ENCODE measurements at places on chromosomes 6 and 20.

GRCh38 chr6:143964674-143965081 lies 43.4 kb downstream of the PLAGL1 start:
- no peak for DNase-seq

- no peak for DNase-seq
These were observed 63.8 kb downstream of the UBR2 start for GRCh38 chr6:42627674-42628073.

GRCh38 chr20:63787749-63788148 lies 43.3 kb downstream of the ZBTB46 start:
- DNase-seq, result no peak

- no peak for DNase-seq
These were observed 118.6 kb downstream of the LY86 start for GRCh38 chr6:6707143-6707542.

Measured in CD4-positive, alpha-beta T cell treated with Interleukin-6 for 4 hours (primary cell).